HuH-7 (cell line): ENCODE measurements at places on chromosomes 5 and 9.

GRCh38 chr5:7857926-7858632 lies 7.1 kb upstream of the CFAP90 start:
- DNase-seq, result no peak

DNA sequence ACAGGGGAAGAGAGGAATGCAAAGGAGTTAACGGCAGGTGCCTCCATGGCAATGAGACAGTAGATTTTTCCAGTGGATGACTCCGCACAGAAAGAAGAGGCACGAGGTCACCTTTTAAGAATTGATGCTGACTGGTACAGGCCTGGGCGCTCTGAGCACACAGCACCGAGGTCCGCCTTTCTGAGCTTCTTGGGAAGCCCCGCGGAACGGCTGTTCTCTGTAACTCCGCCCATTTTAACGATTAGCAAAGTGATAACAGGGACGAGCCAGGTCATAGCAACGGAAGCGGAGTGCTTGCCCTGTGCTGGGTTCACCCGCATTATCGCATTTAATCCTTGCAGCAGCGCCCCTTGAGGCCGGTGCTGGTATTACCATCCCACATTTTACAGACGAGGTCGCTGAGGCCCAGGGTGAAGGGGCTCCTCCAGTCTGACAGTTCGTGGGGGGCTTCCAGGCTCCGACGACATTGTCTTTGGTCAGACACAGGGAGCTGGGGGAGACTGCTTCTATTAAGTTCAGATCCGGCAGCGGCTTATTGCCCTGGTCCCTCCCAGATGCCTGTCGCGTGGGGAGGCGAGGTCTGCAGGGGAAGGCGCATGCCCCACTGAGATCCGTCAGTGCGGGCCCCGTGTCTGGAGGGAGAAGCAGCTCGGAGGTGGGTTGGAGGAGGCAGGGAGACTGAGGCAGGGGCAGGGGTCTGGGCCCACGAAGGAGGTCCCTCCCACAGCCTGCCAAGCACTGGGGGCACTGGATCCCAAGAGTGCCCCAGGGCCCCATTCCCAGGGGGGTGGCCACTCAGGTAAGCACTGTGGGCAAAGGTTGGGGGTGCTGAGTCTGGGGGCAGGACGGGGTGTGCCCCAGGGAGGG lies 22.3 kb upstream of the HMCN2 start:
- peak; percentile 83 for DNase-seq

GRCh38 chr9:90261698-90262097 lies 380.9 kb downstream of the DIRAS2 start:
- DNase-seq, result no peak

DNA sequence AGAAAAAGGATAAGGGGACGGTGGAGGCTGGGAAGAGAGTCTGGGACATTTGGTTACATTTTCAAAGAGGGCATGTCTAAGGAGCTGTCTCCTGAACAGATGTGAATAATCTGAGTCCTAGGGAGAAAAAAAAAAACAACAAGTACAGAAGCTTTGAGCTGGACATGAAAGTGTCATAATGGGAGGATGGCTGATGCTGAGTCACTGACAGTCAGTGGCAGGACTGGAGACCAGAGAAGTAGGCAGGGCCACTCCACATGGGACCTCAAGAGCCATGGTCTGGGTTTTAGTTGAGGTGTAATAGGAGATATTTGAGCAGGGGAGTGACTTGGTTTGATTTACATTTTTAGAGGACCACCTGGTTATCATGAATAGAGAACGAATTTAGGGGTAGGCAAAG lies 70.6 kb downstream of the DPYSL3 start:
- no peak for DNase-seq

DNA sequence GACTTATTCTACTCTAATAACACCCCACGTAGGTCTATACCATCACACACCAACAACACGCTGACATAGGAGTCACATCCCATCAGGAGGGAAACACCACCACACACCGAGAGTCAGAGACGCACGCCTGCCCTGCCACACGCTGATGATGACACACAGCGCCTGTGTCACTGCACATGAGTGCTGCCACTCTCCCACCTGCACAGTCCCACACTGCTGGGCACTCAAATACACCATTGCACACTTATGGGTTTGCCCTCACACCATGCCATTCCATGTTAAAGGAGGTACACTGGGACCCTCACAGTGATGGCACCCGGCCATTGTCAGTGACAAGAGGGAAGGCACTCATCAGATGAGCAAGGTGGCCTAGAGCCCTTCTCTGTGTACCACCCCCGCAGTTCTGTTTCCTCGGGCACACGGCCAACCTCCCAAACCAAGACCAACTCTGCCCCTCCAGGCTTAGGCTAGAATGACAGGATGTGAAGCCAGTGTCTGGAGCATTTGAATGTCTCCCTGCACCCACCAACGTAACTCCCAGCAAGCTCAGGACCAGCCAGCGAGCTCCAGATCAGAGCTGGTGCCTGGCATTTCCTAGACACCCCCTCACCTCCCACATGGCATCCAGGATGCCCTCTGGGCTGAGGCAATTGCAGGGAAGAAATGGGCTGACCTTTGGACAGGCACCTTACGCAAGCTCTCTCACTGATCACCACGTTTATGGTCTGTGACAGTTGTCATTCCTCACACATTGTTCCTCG lies 3.6 kb upstream of the CPLX2 start:
- peak; percentile 65 for DNase-seq

- DNase-seq, result no peak
Observed at GRCh38 chr9:120510816-120511215, 69.2 kb downstream of the CDK5RAP2 start.

DNA sequence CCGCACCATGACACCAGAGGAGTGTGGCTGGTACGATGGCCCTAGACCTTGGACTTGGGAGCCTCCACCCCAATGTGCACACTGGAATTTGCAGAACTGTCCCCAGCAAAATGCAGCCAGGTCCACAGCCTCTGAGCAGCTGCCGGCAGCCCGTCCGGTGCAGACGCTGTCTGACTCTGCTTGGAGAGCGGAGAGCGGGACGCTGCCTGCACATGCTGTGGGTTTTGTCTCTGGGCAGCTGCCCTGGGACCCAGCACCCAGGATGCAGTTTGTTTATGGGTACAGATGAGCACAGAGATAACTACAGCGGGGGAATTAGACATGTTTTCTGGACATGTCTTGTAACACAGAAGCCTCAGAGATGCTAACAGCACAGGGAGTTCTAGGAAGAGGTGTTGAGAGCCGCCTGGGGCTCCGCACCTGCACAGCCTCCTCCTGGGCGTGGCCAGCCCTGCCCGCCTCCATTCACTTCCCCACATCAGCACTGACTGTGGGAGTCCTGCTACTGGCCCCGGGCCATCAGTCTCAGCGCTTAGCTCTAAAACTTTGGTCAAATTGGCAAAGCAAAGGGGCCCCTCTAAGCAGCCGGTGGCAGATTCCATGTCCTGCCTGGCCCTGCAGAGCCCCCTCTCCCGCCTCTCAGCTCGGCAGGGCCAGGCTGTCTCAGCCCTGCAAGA lies 159.6 kb downstream of the IRX2 start:
- no peak for DNase-seq

- no peak for DNase-seq
Observed at GRCh38 chr9:84997472-84997871, 327.9 kb downstream of the NTRK2 start.

DNA sequence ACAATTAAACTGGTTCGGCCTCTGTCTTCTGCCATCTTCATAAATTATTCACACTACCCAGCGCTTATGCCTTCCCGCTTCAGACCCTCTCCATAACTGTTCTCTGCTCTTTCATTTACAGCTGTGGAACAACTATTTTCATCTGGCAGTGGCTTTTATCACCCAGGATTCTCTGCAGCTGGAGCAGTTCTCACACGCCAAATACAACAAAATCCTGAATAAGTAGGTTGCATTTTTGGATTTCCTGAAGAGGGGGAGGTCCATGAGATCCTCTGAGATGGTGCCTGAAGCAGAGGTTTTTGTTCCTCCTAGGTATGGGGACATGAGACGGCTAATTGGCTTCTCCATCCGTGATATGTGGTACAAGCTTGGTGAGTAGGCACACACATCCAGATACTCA lies 28.1 kb upstream of the INSYN2B start:
- DNase-seq, result no peak

DNA sequence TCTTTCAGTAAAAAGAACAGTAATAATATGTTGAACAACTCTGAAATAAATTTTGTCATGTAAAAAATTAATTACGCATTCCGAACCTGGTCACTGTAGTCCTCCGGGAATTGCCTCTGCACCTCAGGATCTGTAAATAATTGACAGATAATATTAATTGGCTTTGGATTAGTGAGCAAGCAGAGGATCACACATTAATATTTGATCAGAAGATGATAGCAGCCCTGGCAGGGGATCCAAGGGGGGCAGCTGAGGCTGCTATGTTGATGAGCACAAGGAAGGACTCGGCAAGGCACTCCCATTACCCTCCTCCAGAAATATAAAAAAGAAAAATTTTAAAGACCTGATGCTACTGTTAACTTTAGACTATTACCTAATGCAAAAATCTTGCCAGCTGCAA lies 137.4 kb downstream of the DENND1A start:
- no peak for DNase-seq

DNA sequence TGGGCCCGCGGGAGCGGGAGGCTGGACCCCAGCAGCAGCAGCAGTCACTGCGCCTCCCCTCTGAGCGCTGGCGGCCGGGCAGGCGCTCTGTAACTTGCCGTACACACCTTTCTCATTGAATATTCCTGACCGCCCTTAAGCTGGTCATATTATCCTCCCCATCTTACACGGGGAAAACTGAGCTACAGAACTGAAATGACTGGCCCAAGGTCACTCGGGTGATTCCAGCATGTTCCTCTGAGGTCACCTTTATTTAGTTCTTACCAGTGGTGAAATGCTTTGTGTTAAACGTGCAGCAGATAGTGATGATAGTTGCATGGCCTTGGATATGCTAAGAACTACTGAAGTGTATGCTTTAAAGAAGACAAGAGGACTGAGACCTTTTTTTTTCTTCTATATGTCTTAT lies 607 bp downstream of the UQCRQ start:
- DNase-seq, result no peak

DNA sequence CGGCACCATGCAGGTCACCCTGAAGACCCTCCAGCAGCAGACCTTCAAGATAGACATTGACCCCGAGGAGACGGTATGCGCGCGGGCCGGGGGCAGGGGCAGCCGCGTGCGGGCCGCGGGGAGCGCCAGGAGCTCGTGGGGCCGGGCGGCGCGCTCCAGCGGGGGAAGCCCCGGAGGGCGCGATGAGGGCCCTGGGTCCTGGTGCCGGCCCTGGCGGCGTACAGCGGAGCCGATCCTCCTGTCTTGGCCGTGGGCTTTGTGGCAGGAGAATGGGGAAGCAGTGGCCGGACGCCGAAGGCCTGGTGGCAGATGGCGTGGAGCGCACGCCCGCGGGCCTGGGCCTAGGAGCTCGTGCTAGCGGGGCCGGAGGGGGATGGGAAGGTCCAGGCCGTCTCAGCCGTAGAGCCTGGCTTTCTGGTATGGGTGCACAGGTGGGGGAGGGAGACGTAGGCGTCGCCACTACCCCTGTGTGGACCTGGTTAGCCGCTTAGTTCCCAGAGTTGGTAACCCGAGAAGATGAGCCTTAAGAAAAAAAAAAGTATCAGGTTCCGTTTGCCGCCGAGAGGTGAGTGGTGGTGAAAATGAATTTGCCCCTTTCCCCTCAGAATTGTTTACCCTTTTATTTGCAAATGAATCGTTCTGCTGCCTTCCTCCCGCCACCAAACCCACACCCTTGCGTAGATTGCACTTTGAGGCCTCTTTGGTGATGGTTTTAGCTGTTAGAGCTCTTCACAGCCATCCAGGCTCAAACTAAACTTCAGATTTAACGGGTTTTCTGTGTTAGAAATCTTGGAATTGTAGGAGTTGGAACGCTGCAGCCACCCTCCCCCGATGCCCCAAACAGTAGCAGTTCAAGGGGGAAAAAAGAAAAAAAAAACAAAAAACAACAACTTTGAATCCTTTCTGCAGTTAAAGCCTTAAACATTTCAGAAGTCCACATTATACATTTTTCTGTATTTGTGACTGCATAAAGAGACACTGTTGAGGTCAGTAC lies 841 bp downstream of the RAD23B start:
- DNase-seq, result peak; percentile 56

GRCh38 chr5:107578051-107578635 lies 92.6 kb downstream of the EFNA5 start:
- DNase-seq, result no peak

GRCh38 chr9:10613419-10613818 lies 617 bp upstream of the PTPRD start:
- DNase-seq, result no peak

DNA sequence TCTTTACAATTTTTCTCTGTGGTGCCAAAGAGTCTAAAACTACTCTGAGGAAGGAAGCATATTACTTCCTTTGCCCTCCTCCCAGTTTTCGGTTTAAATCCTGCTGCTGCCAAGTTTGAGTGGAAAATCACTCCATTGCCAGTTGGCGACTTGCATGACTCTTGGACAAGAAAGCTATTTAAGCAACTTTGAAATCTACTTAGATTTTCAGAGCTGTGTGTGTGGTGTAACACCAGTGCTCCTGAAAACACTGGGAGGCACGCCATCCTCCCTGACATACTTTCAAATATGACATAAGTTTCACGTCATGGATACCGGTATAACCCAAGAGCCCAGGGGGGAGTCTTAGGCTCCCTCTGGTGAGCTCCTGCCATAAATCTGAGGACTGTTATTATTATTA lies 83.5 kb upstream of the RIOK2 start:
- DNase-seq, result no peak

- DNase-seq, result no peak
Observed at GRCh38 chr5:10578869-10579268, 15.0 kb downstream of the ANKRD33B start.

DNA sequence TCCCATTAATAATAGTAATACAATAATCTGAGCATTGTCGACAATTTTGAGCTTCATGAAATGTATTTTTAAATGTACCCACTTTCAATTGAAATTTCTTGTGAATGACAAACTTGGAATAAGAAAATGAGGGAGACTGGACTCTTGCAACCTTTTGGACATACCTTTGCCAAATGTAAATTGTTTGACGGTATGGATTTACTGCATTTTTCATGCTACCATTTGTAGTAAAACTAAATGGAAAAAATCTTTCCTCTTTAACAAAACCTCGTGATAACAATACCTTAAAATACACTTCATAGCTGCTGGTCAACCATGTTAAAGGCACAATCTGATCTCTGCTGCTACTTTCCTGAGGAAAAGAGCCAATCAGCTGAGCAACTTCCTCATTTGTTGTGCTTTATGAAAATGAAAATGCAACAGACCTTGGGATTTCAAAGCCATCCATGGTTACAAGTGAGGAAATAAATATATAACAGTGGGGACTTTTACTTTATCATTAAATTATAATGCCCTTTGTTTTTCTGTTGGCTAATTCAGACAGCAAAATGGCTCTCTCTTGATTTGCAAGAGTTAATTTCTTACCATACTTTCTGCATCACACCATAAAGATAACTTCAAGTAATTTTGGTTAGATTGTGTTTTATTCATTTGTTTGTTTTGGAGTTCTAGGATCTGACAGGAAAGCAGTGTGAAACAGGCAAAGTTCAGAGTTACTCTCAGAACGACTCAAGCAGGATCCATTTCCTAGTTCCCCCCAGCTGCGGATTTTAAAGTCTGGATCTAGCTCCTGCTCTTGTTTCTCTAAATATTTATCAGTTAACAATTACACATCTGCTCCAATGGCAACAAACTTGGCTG lies 1.1 kb downstream of the ALDH1A1 start:
- no peak for DNase-seq

- DNase-seq, result no peak
Observed at GRCh38 chr5:41748631-41749030, 121.6 kb downstream of the OXCT1 start.
